ENCODE measurements at places on chromosomes 7 and 10.
A peak's percentile ranks its signal among the peaks of the same experiment; 100 is the strongest.

DNA sequence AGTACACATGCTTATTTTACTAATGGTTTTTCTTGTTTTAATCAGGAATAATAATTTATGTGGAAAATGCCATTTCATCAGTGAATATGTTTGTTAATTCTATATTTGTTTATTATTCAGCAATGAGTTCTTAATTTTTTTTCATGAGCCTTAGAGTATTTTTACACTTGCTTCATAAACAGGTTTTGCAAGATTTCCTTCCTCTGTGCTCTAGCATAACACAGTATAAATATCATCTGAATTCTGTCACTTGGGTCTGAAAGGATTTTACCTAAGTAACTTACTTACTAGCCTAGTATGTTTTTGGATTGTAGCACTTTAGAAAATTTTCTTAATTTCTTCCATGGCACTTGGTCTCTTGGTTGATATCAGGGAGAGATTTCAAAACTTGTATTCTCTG, 45.8 kb downstream of the GLCCI1 start:
- peaks cover 12% of the 10 kb centered on the region for H3K36me3 ChIP-seq
- DNase-seq = no peak
- peak overlapping the region; percentile 16 for H3K27ac ChIP-seq
- peaks cover 13% of the 10 kb centered on the region for H3K4me1 ChIP-seq

DNA sequence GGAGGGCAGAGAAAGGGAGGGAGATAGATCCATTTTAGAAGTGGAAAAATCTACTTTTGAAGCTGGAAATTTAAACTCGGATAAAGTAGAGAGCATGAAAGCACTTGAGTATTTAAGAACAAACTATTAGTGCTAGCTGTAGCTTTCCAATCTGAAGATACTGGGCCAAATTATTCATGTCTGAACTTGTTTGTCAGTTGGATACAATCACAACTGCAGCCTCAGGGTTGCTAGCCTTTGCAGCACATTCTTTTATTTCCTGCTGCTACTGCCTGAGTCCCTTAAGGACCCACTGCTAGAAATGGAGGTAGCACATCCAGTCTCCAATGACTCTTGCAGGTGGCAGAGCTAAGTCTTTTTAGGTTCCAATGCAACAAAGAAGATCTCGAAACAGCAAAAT, 8.3 kb upstream of the SLC25A13 start:
- H3K27me3 ChIP-seq = peaks cover 8% of the 10 kb centered on the region
- no peaks in the 10 kb centered on the region for H3K4me1 ChIP-seq
- no peaks in the 10 kb centered on the region for H3K36me3 ChIP-seq
- no peak for DNase-seq

GRCh38 chr7:130022115-130022514, 29.1 kb downstream of the ZC3HC1 start:
- H3K4me1 ChIP-seq = no peaks in the 10 kb centered on the region
- no peak for DNase-seq
- H3K27me3 ChIP-seq = no peaks in the 10 kb centered on the region
- H3K4me3 ChIP-seq = no peak overlapping the region
- H3K27ac ChIP-seq = no peak overlapping the region

DNA sequence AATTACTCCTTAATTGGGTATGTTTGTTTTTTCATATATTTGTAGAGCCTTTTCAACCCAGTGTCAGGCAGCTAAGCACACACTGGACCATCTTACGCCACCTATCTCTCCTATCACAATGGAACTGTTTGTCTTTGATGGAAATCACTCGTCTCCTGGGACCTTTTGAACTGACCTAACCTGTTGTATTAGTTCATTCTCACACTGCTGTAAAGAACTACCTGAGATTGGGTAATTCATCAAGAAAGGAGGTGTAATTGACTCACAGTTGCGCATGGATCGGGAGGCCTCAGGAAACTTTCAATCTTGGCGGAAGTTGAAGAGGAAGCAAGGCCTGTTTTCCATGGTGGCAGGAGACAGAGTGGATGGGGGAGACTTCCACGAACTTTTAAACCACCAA, 182.0 kb downstream of the TCERG1L start:
- no peaks in the 10 kb centered on the region for H3K36me3 ChIP-seq
- DNase-seq = no peak
- H3K27me3 ChIP-seq = no peaks in the 10 kb centered on the region
- H3K27ac ChIP-seq = no peak overlapping the region
- no peak overlapping the region for H3K4me3 ChIP-seq

DNA sequence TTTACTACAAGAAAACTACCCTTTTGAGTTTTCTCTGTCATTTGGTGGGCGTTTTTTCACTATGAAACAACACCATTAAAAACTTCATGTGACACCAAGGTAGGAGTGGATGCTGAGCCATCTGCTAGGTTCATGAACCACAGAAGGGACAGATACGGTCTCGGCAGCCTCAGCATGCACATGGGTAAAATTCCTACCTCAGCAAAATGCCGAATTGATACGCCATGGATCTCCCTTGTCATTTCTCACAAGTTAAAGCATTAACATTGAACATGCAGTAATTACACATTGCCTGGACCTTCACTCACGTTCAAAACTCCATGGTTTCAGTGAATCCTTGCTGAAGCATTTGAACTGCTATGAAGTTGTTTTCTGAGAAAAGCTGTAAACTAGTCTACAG, 121.5 kb upstream of the EGR2 start:
- no peak overlapping the region for H3K27ac ChIP-seq
- peaks cover 15% of the 10 kb centered on the region for H3K27me3 ChIP-seq
- peaks cover 1% of the 10 kb centered on the region for H3K4me1 ChIP-seq
- H3K4me3 ChIP-seq = no peak overlapping the region

GRCh38 chr10:121615836-121616235, 17.6 kb upstream of the FGFR2 start:
- DNase-seq = no peak
- H3K27ac ChIP-seq = no peak overlapping the region
- H3K4me3 ChIP-seq = no peak overlapping the region

DNA sequence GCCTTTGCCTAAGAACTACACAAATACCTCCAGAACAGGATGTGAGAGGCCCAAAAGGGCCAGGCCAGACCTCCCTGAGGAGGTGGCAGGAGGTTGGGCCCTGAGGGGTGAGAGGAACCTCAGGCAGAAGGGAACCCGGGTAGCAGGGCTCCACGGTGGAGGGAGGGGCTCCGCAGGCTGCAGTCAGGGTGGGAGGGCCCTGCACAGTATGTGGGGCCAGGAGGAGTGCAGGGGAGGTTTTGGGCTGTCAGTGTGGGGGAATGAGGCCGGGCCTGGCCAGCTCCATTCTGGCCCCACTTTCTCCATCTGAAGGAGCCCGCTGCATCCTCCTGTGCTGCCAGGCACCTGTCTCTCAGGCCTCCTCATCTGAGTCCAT, 25.9 kb downstream of the DNAJB12 start:
- H3K27ac ChIP-seq = peak overlapping the region; percentile 99
- H3K27me3 ChIP-seq = no peaks in the 10 kb centered on the region
- peaks cover 35% of the 10 kb centered on the region for H3K36me3 ChIP-seq

Measured in activated CD8-positive, alpha-beta T cell treated with anti-CD3 and anti-CD28 coated beads, Interleukin-2, amount 10 ng/mL, durations not matched to agents 7 days and 5 days (primary cell).